Fibroblast of skin of left quadriceps (primary cell): ENCODE measurements at places on chromosomes 6 and 20.

- no peak for DNase-seq
Observed at GRCh38 chr6:43951063-43951755, 176.0 kb downstream of the MRPL14 start.

GRCh38 chr6:63774961-63775360 lies 139.4 kb downstream of the PHF3 start:
- DNase-seq = no peak

DNA sequence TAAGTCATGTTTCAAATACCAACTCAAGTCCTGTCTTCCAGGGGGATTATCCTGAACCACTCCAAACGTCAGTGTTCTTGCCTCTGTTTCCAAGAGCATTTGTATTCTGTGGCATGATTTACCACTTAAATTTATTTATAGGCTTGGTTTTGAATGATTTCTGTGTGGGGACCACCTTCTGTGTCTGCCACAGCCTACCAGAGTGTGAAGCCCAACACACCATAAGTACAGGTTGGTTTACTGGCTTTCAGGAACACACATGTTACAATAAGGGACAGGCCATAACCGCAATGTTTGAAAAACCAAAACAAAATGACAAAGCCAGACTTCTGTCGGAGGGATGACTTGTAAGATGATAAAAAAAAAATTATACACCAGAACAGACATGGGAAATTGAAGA lies 56.5 kb upstream of the MAP3K7 start:
- no peak for DNase-seq

- DNase-seq = no peak
Observed at GRCh38 chr6:148306286-148306685, 36.4 kb upstream of the SASH1 start.
